ENCODE measurements at places on chromosomes 11 and 22.

GRCh38 chr11:2849994-2850770, 35.4 kb downstream of the CDKN1C start:
- DNase-seq: no peak

- no peak for DNase-seq
Observed at GRCh38 chr11:95485115-95485900, 254.3 kb upstream of the SESN3 start.

DNA sequence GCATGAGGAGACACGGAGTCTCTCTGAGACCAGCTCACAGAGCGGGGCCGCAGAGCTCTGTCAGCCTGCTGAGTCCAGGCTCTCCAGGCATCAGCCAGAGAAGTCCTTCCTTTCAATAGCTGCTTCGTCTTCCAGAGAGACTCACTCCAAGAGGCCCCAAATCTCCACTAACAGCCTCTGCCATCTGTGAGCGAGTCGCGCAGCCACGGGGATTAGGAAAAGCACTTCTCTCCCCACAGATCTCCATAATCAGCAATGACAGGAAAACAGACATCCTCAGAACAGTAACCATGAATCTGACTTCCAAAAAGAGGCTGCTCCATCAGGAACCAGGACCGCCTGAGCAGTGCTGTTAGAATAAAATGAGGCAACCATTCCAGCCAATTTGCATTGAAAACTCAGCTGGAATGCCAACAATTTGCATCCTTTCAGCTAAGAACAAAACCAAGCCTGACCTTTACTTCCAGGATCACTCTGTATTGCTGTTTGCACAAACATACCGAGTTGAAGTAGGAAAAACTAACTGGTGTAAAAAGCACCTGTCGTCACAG, 65.4 kb downstream of the SMCO4 start:
- DNase-seq: peak; percentile 67

- peak; percentile 97 for DNase-seq
Observed at GRCh38 chr11:65468874-65469333, 29.9 kb upstream of the MALAT1 start.

- DNase-seq: peak; percentile 65
Observed at GRCh38 chr11:31240340-31240904, 129.1 kb downstream of the DCDC1 start.

DNA sequence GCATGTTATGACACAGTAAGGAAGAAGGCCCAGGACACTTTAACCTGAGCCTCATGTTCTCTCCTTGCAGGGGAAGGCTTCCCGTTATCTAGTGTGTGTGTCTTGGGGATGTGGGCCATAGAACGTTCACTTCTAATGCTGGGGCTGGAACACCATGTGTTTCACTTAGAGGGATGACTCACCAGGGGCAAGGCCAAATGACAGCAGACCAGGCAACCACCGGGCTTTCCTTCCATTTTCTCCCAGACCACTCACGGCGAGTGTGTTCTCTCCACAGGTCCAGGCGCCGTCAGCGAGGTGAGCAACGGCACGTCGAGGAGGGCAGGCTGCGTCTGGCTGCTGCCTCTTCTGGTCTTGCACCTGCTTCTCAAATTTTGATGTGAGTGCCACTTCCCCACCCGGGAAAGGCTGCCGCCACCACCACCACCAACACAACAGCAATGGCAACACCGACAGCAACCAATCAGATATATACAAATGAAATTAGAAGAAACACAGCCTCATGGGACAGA, 964.4 kb downstream of the NTM start:
- DNase-seq: no peak

GRCh38 chr11:86804951-86805350, 4.6 kb downstream of the PRSS23 start:
- no peak for DNase-seq

DNA sequence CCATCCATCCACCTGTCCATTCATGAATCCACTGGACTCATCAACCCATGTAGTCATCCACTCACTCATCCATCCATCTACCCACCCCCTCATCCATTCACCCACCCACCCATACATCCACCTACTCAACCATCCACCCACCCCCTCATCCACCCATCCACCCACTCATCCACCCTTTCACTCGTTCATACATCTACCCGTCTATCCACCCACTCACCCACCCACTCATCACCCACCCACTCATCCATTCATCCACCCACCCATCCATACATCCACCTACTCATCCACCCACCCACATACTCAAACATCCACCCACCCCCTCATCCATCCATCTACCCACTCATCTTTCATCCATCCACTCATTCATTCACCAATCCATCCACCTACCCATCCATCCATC, 37.7 kb downstream of the RTL6 start:
- DNase-seq: no peak

DNA sequence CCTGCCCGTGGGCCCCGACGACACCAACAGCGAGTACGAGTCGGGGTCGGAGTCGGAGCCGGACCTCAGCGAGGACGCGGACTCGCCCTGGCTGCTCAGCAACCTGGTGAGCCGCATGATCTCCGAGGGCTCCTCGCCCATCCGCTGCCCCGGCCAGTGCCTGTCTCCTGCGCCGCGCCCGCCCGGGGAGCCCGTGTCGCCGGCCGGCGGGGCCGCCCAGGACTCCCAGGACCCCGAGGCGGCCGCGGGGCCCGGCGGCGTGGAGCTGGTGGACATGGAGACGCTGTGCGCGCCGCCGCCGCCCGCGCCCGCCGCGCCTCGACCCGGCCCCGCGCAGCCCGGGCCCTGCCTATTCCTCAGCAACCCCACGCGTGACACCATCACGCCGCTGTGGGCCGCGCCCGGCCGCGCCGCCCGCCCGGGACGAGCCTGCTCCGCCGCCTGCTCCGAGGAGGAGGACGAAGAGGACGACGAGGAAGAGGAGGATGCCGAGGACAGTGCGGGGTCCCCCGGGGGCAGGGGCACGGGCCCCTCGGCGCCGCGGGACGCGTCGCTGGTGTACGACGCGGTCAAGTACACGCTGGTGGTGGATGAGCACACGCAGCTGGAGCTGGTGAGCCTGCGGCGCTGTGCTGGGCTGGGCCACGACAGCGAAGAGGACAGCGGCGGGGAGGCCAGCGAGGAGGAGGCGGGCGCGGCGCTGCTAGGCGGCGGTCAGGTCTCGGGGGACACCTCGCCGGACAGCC, 3.8 kb downstream of the MAPK8IP2 start:
- peak; percentile 38 for DNase-seq

DNA sequence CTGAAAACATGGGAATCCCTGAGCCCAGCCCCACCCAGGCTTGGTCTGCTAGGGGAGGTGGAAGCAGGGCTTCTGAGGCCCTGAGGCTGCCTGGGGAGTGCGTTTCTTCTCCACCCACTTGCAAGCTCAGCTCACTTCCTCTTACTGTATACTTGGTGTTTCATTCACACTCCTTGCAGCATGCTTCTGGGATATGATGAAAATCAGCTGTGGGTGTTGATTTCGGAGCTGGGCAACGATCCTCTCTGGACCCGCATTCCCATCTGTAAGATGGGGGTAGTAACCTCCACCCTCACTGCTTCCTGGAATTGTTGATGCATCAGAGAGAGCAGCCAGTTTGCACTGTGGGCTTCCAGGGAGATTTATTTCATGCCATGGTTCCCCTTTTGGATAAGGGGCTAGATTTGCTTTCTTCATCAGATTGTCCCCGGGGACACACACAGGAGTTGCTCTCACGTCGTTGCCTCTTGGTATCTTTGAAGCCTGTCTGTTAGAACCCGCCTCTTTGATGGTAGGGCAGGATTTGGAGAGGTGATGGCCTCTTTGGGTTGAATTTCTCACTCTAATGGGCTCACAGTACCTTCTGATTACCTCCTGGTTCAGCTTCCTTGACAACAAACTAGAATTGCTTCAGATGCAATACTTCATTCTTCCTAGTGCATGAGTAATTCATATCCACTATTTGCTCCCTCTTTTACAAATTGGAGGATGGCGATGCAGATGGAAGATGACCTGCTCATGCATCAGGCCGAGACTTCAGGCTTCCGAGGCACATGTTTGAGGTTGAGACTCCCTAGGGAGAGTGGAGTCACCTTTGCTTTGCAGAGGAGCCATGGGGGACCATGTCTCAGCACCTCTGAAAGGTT, 40.4 kb downstream of the BCR start:
- no peak for DNase-seq

- DNase-seq: peak; percentile 50
Observed at GRCh38 chr11:62599901-62600300, 1.8 kb downstream of the MTA2 start.

DNA sequence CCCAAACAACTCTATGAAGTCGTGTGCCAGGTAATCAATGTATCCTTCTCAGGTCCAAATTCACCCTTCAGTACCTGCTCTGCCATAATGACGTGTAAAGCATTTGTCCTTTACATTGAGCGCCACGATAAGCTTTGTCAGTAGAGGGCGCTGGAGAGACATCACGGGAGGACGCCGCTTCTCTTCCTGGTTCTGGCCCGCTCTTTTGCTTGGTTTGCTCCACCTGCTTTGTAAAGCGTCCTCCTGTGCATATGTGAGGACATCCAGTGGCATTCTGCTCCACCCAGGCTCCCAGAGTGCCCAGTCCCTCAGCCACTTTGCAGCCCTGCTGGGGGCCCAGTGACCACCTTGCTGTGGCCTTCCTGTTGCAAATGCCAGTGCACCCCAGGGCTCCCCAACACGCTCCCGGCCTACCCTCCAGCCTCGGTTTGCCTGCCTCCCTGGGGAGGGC, 61.1 kb downstream of the WT1 start:
- DNase-seq: peak; percentile 91

GRCh38 chr11:128624269-128625175, 37.2 kb upstream of the ETS1 start:
- DNase-seq: peak; percentile 63

GRCh38 chr11:64482588-64482987, 108.4 kb upstream of the SLC22A12 start:
- DNase-seq: no peak

DNA sequence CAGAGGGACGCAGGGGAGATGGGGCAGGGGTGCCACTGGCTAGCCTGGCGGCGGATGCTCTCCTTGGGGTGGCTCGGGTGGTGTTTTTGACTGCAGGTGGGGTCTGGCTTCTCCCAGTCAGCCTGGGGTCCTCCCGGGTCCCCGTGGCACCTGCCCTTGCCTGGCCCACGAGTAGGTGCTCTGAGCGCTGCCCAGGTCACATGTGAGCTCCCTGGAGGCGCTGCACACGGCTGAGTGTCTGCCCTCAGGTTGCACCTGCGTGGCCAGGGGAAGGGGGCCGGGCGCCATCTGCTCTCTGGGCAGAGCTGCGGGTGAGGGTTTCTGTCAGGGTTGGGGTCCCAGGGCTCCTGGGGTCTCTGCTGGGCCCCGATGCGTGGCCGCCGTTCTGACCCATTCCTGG, 5.2 kb downstream of the TSPAN4 start:
- DNase-seq: no peak

- no peak for DNase-seq
Observed at GRCh38 chr11:9790703-9791102, 126.8 kb downstream of the SWAP70 start.

GRCh38 chr11:34331329-34331728, 26.5 kb downstream of the ABTB2 start:
- no peak for DNase-seq

DNA sequence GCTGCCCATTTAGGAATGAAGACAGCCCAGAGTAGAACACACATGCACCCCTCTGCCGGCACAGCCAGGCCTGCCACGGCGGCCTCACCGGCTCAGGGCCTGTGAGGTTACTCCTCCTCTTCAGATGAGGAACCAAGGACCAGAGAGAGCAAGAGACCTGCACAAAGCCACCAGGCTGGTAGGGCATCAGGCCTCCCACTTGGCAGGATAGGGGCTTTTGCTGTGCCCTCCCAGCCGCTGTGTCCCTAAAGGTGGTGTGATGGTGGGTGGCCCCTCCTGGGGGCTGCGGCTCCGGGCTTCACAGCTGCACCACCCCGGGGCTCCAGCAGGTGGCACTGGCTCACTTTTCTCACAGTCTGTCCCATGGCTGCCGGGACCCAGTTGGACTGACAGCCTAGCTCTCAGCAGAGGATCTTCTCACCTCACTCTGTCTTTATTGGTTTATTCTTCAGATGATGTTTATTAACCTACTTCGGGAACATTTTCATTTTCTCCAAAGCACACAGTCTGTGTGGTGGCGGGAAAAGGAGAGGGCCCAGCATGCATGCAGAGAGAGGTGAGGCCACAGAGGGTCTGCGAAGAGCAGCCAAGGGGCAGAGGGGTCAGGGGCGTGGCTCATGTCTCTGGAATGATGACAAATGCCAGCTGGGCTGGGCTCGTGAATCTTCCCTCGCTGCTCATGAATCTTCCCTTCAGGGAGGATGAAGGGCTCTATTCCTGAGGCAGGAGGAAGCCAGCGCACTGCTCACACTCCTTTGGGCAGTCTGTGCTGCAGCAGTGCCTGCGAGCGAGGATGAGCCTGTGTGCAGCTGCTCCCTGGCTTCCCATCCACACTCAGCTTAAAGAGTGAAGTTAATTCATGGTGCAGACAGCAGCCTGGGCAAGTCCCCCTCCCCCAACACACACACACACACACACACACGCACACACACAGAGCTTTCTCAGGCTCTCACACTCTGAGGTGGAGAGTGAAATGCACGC, 101.1 kb upstream of the PITPNB start:
- DNase-seq: peak; percentile 94

GRCh38 chr11:116517584-116517983, 255.2 kb downstream of the BUD13 start:
- peak; percentile 27 for DNase-seq

DNA sequence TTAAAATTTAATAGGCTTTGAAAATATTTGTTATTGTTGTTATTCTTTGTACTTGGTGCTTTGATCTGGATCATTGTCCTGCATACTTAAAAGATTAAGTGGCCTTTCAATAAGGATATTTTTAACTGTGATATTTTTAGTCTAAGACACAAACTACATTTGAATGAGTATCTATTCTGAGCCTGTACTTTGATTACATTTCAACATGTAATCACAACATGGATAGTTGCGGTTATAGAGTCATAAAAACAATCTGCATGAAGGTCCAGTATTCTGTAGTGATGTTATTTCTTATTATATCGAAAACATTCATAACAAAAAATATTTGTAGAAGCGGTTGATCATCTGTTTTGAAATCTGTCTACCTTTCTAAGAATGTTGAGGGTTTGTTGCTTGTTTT, 58.6 kb downstream of the HIPK3 start:
- DNase-seq: no peak

GRCh38 chr11:83037877-83038276, 33.8 kb downstream of the RAB30 start:
- DNase-seq: no peak

DNA sequence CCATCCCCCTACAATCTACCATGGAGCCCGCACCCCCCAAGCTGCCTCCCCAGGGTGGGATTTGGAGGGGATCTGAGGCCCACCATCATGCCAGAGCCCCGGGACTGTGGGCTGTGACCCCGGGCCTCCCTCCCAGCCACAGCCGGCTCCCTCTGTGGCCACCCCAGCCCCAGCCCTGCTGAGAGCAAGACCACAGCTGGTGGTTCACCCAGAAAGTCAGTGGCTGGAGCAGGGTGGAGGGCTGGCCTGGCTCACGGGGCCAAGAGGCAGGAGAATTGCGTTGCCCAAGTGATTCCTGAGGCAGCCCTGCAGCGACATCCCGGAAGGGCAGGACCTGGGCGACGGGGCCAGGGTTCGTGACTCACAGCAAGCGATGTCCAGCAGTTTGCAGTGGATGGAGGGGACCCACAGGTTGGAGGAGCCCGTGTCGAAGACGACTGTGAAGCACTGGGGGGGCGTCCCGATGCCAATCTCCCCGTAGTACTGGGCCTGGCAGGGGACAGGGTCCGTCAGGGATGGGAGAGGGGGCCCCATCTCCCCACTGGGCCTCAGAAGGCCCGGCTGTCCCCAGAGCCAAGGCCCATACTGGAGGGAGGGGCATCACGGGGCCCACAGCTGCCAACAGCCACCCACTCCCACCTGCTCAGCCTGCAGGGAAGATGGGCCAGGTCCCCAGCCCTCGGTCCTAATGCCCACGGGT, 4.4 kb downstream of the CTSD start:
- no peak for DNase-seq
